Naive thymus-derived CD4-positive, alpha-beta T cell (primary cell): ENCODE measurements at places on chromosomes 3 and 15. TPM values are rescaled to one million over a fixed set of nuclear protein-coding genes. Genes with fewer than 3 reads are reported as not detected.

The GPR62 gene
- polyA plus RNA-seq = not detected

The SPTBN5 gene
- polyA plus RNA-seq = 0.12 TPM

The AGBL1 gene
- not detected for polyA plus RNA-seq

The GP9 gene
- not detected for polyA plus RNA-seq

The KIF9 gene
- 2.3 TPM for polyA plus RNA-seq

The SPSB4 gene
- not detected for polyA plus RNA-seq

The RTP3 gene
- polyA plus RNA-seq = not detected

The KNG1 gene
- not detected for polyA plus RNA-seq

The RNF13 gene
- 131 TPM for polyA plus RNA-seq

The CCR5 gene
- polyA plus RNA-seq = not detected

The ZNF639 gene
- polyA plus RNA-seq = 63.4 TPM

The HRG gene
- polyA plus RNA-seq = not detected

The SHISA5 gene
- 348 TPM for polyA plus RNA-seq

The SCAMP5 gene
- polyA plus RNA-seq = 0.06 TPM

The GOLGA8R gene
- polyA plus RNA-seq = 0.25 TPM

The NANOGP8 gene
- not detected for polyA plus RNA-seq

The RPL29 gene
- 1,720 TPM for polyA plus RNA-seq

The ISLR2 gene
- polyA plus RNA-seq = not detected

The CLDN16 gene
- not detected for polyA plus RNA-seq

The BHLHE40 gene
- 3.1 TPM for polyA plus RNA-seq

The ARPIN gene
- not detected for polyA plus RNA-seq

The PLA2G4D gene
- not detected for polyA plus RNA-seq

The MYL3 gene
- not detected for polyA plus RNA-seq
